AG20443 (cell line): ENCODE measurements at places on chromosomes 12 and 14.

GRCh38 chr12:64923536-64923935 lies 99.1 kb downstream of the TBC1D30 start:
- no peak for DNase-seq

- no peak for DNase-seq
Measured at GRCh38 chr14:105877645-105878044, 351.3 kb downstream of the TMEM121 start.

GRCh38 chr14:52313462-52313861 lies 650 bp upstream of the PTGER2 start:
- peak; percentile 27 for DNase-seq

- DNase-seq, result no peak
Measured at GRCh38 chr12:75602106-75602505, 90.7 kb upstream of the KRR1 start.

DNA sequence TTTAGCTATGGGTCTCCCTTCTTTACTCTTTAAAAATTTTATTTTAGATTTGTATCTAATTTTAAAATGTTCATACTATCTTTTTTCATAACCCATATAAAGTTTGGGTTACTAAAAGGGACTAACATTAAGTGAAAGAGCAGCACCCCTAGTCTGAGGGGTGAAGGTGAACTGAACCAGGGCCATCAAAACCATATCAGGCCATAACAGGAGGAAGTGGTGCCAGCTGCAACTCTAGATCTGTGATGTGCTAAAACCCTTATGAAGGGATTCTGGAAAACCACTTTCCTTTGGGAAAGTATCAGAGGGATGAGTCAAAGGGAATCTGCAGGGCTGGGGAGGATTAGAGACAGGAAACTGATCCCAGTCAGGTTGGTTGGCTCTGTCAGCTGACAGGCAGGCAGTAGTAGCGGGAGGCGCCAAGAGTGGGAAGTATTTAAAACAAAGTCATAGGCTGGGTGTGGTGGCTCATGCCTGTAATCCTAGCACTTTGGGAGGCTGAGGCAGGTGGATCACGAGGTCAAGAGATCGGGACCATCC lies 162.5 kb downstream of the PPM1H start:
- DNase-seq, result peak; percentile 18

GRCh38 chr12:42705863-42706262 lies 116.3 kb upstream of the PRICKLE1 start:
- DNase-seq, result peak; percentile 89

- DNase-seq, result peak; percentile 90
Measured at GRCh38 chr14:91149462-91149861, 35.6 kb downstream of the DGLUCY start.

GRCh38 chr12:32501835-32502333 lies 102.5 kb downstream of the FGD4 start:
- DNase-seq, result peak; percentile 82

DNA sequence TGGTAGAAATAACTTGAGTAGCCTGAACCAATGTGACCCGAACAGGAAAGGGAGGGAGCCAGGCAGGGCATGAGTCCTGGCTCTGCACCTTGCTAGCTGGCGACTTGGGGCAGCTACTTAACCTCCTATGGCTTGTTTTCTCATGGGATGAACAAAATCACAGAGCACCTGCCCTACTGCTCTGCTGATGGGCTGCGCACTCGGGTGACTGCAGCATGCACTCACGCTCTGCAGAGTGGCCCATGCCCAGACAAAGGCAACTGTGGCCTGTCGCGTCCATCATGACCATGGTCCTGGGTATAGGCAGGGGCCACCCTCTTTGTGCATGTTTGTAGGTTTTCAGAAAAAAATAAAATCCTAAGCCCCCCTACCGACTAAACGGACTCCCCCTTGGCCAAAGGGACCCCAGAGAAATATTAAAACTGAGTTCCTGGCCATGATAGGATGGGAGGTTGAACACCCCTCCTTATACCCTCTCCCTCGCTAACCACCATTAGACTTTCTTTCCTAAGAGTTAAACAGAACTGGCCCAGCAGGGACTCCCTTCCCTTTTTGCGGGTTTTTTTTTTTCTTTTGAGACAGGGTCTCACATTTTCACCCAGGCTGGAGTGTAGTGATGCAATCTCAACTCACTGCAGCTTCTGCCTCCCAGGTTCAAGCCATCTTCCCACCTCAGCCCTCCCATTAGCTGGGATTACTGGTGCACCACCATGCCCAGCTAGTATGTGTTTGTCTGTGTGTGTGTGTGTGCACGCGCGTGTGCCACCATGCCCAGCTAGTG lies 32.5 kb downstream of the VWF start:
- no peak for DNase-seq

DNA sequence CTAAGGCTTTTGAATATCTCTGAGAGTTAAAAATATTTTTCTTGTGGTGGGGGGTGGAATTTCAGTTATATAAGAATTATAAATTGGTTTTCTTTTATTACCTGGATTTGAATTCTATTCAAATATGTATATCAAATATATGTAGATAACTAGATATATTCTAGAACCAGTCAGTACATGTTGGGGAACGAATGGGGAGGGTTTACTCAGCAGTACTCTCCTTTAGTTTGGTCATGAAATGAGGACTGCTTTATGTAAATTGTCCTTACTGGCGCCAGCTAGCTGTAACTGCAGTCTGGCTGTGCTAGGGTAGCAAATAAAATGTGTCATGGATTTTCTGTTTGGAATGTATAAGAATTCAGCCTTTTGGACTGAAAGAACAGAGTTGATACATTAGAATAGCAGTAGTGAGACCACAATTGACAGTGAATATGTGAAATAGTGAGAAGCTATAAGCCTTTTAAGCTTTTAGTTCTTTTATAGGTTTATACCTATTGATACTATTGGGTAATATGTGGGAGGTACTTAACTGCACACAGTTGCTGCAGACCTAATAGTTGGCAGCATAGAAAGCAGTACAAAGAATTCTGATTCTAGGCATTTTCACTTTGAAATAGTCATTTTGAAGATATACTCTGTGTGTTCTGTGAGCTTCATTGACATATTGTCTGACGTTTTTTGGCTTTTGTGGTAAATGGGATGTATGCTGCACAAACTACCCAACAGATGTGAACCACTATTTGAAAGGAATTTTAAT lies 29.0 kb downstream of the ATF7IP start:
- peak; percentile 33 for DNase-seq

DNA sequence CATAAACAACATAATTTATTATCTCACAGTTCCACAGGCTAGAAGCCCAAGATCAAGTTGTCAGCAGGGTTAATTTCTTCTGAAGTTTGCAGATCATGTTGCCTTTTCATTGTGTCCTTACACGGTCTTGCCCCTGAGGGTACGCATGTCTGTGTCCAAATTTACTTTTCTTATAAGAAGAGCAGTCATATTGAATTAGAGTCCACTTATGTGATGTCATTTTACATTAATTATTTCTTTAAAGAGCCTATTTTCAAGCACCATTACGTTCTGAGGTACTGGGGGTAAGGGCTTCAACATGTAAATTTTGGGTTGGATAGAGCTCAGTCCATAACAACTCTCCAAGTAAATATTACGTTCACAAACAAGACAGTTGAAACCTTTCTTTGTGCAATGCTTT lies 236.6 kb upstream of the OR4E1 start:
- DNase-seq, result no peak

- no peak for DNase-seq
Measured at GRCh38 chr14:70810621-70811020, 1.3 kb upstream of the MAP3K9 start.

DNA sequence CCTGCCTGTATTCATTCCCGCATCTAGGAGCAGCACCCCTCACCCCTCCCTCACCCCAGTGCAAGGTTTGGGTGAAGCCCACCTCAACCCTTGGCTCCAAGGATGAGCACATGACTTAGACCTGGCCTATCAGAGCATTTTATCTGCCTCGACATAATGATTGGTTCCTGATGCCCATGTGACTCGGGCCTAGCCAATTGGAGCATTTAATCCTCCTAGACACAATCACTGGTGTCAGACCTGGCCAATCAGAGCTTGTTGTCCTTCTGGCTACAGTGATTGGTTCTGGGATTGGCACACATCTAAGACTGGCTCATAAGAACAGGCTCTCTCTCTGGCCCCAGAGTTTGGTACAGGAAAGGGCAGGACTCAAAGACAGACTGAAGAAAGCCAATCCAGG lies 73.1 kb upstream of the MYL2 start:
- DNase-seq, result no peak

DNA sequence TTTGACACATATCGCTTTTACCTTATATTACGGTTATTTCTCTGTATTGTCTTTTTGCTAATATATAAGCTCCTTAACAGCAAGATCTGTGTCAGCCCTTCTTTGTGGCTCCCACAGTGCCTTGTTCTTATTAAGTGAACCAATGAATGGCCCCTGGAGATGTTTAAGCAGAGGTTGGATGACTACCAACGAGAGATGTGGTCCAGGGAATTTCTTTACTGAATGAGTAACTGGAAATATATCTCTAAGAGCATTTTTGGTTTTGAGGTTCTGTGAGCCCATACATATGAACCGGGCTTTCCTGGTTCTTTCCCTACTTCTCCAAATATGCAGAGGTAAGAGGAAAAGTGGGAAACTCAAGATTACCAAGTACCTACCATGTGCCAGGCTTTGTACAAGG lies 23.5 kb downstream of the CALCOCO1 start:
- DNase-seq, result no peak

- no peak for DNase-seq
Measured at GRCh38 chr12:128856035-128856790, 2.9 kb downstream of the GLT1D1 start.

- DNase-seq, result no peak
Measured at GRCh38 chr14:89661392-89661791, 244.4 kb upstream of the FOXN3 start.

DNA sequence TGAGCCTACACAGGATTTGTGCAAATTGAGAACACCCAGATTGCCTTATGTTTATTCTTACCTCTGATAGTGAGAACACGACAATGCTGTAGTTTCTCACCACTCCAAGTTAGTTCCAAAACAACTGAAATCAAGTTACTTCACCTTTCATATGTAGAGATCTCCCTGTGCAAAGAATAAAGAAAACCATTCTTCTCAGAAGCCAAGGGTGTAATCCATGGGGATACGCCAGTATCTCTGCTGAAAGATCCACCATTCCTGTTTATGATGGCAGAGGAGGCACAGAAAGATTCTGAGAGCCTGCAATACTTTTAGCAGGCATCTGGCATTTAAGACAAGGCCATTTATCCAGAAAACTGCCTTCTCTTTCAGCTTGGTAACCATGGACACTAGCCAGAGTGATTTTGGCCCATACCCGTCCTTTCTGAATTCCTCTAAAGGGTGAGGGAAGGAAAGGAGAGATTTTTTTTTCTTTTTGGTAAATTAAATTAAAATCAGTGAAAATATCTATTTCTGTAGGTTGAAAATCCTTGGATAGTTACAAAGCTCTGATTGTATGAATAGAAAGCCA lies 355.4 kb upstream of the FAR2 start:
- DNase-seq, result no peak

DNA sequence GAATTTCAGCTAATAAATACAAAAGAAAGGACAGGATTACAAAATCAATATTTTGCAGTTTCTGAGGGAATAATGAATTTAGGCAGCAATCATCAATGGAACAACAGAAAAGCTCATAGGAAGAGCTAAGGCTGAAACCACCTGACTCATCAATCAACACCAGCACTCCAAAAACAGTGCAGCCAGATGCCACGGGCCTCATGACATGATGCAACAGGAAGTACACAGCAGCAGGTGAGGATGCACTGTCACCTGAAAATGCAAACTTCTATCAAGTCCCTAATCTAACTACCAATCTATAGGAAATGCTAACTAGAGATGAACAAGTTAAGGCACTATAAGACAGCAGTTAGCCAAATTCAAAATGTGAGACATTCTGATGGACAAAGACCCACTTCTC lies 21.7 kb downstream of the GNS start:
- DNase-seq, result no peak
